ENCODE measurements at places on chromosomes 3 and 15. TPM values are rescaled to one million over a fixed set of nuclear protein-coding genes. Genes with fewer than 3 reads are reported as not detected.

RPL4 gene
- total RNA-seq, result 1,294 TPM

EPHB1 gene
- 0.63 TPM for total RNA-seq

GOLGA8N gene
- 4.3 TPM for total RNA-seq

GHRL gene
- total RNA-seq, result not detected

GOLGA8A gene
- total RNA-seq, result 13.2 TPM

TNFSF10 gene
- total RNA-seq, result 9.2 TPM

YEATS2 gene
- 17.9 TPM for total RNA-seq

SSR3 gene
- 136 TPM for total RNA-seq
